ENCODE measurements at places on chromosomes 11 and 22.

DNA sequence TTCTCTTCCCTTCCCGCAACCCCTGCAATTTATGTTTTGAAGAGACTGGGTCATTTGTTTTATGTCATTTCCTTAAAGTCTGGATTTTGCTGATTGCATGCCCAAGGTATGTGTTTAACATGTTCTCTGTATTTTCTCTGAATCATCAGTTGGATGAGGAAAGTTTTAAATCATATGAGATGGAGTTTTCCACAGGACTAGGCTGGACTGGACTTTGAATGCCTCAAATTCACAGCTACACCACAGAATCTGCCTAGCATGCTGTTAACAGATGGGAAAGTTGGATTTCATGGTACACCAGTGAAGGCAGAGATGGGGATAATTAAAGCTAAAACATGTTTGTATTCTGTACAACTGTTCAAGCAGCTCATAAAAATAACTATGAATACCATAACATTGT is 62.6 kb downstream of the CWC15 start:
- DNase-seq, result no peak

DNA sequence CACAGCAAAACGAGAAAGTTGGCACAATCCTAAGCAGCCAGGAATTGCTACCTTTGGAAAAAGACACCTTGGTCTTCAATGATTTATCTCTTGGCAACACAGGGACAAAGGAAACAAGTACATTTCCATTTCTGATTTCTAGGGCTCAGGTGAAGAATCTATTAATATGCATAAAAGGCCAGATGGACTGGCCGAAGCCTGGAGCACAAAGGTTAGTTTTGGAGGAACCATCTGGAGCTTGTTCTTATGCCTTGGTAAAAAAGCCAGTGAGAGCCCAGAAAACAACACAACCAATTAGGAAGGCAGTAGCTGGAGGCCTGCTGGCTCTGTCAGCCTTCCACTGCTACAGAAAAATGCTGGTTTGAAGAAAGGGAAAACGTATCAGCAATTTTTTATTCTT is 713.5 kb upstream of the API5 start:
- DNase-seq, result no peak

- no peak for DNase-seq
Measured at GRCh38 chr11:118635642-118636041, 28.2 kb downstream of the PHLDB1 start.

- DNase-seq, result no peak
Measured at GRCh38 chr11:27902981-27903624, 202.8 kb upstream of the BDNF start.

- no peak for DNase-seq
Measured at GRCh38 chr22:41579997-41580355, 9.7 kb downstream of the PMM1 start.

GRCh38 chr11:127462065-127462344 is 461.4 kb upstream of the KIRREL3 start:
- no peak for DNase-seq

GRCh38 chr11:120065876-120066275 is 72.0 kb downstream of the TRIM29 start:
- no peak for DNase-seq

DNA sequence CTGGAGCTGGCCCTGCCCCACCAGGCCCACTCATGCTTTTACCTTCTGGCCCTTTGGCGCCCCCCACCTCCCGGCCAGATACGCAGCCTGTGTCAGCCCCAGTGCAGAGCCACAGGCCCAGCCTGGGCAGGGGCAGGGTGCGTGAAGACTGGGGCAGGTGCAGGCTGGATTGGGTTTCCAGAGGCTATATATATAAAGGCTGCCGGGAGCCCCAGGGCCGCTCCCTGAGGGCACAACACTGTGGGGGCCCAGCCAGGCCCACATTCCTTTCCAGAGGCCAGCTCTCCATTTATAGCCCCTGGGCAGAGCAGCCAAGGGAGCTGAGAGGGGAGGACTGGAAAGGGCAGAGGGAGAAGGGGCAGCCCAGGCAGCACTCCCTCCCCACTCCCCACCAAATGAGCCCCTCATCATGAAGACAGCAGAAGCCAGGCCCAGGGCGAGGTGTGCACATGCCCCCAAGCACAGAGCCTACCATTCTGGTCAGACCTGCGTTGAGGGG is 5.0 kb upstream of the MYOD1 start:
- no peak for DNase-seq

DNA sequence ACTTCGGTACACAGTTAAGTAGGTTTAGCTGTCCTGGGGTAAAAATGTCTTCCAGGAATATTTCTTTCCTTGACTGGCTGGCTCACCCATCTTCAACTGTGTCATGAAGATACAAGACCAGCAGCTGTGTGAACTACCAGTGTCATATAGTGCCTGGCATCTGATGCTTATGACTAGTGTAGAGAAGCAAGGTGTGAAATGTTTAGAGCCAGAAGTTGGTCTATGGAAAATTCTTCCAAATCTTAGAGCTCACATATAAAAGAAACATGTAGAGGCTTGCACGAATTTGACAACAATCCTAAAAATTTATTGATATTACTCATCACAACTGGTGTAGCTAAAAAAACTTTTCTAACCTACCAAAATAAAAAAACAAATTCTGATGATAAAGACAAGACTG is 54.4 kb downstream of the ARL14EP start:
- DNase-seq, result no peak

DNA sequence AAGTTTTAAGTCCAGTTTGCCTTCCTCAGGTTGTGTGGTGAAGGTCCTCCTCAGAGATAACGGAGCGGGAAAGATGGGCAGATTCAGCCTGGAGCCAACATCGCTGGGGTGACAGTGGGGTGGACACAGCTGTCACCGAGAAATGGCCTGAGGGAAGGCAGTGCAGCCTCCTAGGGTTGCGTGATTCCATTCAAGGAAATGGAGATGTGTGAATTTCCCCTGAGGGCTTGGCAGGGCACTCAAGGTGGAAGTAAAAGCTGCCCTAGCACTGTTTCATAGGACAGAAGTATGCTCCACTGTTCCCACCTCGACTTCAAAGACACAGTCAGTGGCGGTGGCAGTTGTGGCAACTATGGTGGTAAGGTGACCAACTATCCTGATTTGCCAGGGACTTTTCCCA is 15.4 kb upstream of the CAT start:
- no peak for DNase-seq

GRCh38 chr11:65672180-65672860 is 9.6 kb upstream of the RELA start:
- no peak for DNase-seq

- no peak for DNase-seq
Measured at GRCh38 chr11:16814410-16815046, 76.1 kb downstream of the C11orf58 start.

DNA sequence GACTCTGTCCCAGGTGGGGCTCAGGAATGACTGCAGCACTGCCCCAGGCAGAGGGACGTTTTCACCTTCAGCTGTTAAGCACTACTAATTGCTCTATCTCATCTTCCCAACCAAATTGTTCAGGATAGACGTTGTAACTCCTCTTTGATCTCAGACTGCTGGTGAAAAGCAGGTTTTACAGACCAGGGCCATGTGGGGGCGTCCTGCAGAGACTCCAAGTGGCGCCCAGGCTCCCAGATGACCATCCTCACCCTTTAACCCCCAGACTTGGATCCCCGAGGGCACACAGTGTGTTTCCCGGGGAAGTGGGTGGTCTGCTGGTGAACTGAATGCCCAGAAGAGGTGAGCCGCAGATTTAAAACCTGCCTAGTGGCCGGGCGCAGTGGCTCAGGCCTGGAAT is 23.9 kb downstream of the FADD start:
- no peak for DNase-seq

- no peak for DNase-seq
Measured at GRCh38 chr11:121716060-121716459, 263.3 kb upstream of the SORL1-AS1 start.

GRCh38 chr11:78380615-78381051 is 37.0 kb downstream of the GAB2 start:
- no peak for DNase-seq

DNA sequence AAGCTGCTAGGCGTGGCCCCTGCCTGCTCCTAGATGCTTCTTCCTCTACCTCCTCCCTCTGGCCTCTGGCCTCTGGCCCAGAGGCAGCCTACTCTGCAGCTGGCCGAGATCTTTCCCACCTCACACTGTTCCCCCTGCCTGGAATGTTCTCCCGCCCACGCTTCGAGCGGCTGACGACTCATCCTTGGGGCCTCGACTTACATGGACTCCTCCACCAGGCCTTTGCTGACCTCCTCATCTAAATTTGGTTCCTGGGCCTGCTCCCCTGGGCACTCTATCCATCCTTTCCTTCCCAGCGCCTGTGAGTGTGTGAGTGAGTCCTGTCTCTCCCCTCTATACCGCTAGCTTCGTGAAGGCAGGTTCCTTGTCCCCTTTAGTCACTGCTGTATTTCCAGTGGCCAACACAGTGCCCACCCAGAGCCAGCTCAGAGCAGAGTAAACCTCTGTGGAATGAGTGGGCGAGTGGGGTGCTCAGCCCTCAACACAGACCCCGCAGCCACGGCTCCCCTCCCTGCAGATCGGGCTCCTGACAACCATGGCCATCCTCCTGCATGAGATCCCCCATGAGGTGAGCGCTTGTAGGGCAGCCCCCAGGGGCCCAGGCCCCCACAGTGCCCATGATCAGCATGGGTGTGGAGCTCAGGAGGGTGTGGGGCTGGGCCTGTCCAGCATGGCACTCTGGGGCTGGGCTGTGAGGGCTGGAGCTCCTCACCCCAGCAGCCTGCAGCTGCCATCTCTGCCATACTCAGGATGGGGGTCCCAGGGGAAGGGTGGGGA is 5.7 kb downstream of the SLC39A13 start:
- DNase-seq, result no peak

GRCh38 chr11:100680070-100680469 is 7.0 kb upstream of the ARHGAP42 start:
- no peak for DNase-seq

- no peak for DNase-seq
Measured at GRCh38 chr22:22460635-22461034, 47.9 kb downstream of the ZNF280B start.

DNA sequence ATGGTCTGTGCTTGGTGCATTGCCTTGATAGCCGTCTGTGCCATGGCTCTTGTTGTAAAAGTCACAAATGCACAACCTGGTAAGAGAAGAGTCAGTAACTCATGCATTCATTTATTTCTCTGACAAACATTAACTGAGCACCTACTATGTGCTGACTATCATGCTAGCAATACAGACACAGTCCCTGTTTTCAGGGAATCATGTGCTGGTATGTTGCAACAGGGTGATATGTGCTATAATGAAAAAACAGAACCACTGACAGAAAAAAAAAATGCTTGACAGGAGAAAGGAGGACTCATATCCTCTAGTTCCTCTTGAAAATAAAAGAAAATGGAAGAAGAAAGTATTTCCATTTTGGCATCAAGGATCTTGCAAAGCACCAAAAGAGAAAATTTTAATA is 34.5 kb upstream of the RAPSN start:
- DNase-seq, result no peak

DNA sequence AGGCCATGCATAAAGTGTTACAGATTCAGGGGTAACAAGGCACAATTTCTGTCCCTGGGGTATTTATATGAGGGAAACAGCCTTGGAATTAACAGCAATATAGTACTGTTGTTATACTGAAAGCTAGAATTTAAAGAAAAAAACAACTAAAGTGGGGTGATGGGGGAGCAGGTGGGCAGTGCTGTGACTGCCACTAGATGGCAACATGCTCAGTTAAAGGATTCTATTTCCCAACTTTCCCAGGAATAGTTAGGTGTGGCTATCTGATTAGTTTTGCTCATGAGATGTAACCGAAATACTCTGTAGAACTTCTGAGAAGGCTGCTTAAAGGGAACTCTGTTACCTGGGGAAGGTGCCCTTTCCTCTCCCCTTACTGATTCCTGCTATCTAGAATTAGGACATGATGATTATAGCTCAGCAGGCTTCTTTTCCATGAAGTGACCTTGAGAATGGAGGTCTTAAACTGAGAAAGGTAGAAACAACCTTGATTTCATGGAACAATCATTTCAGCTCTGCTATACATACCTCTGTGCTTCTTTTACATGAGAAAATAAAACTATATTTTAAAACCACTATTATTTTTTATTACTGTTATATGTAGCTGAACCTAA is 102.6 kb downstream of the RELT start:
- peak; percentile 22 for DNase-seq

DNA sequence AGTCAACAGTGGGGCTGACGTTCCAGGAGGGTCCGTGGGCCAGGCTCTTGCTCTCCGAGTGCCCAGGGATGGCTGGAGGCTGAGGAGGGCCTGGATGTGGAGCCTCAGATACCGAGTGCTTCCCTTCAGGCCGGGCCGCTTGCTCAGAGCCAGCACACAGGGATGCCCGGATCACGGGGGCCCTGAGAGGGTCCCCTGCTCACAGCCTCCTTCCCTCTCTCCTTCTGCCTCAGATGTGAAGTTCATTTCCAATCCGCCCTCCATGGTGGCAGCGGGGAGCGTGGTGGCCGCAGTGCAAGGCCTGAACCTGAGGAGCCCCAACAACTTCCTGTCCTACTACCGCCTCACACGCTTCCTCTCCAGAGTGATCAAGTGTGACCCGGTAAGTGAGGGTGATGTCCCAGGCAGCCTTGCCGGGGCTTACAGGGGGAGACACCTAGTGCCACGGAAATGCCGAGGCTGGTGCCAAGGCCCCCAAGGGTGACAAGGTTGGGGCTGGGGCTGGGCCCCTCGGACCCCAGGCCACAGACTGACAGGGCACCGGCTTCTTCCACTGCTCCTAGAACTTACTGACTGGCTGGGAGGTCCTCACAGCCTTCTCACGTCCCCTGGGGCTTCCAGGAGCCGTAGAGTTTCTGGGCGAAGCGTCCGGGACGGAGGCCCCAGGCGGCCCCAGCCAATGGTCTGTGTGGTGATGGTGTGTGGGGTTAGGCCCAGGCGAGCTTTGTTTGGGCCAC is 7.0 kb downstream of the CCND1 start:
- DNase-seq, result no peak

GRCh38 chr22:44926124-44926475 is 83.7 kb downstream of the PHF21B start:
- DNase-seq, result no peak

DNA sequence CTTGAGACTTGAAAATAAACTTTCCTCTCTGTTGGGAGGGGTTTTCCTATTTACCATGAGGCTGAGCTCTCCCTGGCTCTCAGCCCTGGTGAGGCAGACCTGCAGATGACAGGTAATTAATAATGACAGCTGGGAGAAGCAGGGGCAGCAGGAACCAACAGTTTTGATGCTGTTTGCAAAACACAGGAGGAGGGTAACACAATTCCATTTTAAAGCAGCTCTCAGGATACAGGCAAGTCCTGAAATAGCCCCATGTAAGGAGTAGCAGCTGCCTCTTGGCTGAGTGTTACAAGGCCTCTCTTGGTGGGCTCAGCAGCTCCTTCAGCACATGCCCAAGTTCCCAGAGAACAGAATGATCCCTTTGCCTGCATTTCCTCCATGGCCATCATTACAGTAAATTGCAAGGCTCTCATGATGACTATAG is 13.3 kb downstream of the PARVA start:
- peak; percentile 57 for DNase-seq

DNA sequence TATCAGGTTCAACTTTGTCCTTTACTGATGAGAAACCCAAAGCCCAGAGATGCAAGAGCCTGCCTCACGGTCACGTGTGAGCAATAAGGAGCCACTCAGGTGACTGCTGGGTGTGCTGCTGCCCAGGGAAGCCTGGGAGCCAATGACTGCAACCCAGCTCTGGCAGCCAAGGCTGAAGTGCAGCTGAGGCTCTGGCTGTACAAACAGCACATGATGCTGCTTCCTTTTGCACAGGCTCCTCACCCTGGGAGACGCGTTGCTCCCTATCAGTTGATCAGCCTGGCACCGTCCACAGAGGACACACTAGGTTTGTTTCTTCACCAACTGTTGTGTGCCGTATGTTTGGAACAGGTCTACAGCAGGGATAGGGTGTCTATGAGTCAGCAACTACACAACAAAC is 168.7 kb downstream of the EFCAB6 start:
- DNase-seq, result peak; percentile 17

Measured in NCI-H1417 (cell line).